ENCODE measurements at places on chromosomes 12 and 14.

DNA sequence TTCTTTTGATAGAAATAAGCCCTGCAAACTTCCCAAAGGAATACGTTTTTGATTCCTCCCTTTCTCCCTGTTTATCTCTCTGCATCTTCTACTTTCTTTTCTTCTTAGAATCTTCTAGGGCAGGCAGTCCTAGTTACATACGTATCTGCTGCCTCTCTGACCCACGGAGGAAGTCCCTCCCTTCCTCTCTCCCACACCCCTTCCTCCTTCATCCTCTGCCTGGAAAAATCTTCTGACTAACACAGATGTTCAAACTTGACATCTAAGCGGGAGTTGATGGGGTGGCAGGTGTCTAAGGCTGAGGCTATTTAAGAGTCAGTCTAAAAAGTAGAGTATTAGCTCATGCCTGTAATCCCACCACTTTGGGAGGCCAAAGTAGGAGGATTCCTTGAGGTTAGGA is 88.6 kb downstream of the MAP1LC3B2 start:
- no peak for DNase-seq

DNA sequence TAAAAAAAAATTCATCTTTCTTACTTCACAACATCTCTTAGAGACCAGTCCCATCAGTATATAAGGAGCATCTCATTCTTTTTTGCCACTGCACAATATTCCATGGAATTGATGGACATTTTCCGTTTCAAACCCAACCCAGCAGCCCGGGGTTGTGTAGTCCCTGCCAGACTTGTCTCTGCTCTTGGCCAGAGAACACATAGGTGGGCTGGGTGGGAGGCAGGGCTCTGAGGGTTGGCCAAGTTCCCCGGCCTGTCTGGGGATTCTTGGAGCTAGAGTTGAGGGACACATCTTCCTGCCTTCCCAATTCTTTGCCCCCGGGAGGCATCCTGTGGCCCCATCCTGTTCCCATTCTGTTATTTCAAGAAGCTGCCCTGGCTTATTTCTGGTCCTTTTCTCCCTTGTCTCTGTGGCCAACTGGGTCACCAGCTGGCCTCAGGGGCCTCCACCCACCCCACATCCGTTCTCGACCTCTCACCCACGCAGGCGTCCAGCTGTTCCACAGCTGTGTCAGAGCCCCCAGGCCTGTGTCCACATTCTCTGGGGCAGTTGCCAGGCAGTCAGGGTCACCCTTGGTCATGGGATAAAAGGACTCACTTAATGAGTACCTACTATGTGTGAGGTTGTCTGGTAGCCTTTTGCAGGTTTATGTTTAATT is 52.0 kb upstream of the CCDC63 start:
- no peak for DNase-seq

- DNase-seq: peak; percentile 71
Measured at GRCh38 chr12:45726603-45727300, 2.8 kb upstream of the ARID2 start.

DNA sequence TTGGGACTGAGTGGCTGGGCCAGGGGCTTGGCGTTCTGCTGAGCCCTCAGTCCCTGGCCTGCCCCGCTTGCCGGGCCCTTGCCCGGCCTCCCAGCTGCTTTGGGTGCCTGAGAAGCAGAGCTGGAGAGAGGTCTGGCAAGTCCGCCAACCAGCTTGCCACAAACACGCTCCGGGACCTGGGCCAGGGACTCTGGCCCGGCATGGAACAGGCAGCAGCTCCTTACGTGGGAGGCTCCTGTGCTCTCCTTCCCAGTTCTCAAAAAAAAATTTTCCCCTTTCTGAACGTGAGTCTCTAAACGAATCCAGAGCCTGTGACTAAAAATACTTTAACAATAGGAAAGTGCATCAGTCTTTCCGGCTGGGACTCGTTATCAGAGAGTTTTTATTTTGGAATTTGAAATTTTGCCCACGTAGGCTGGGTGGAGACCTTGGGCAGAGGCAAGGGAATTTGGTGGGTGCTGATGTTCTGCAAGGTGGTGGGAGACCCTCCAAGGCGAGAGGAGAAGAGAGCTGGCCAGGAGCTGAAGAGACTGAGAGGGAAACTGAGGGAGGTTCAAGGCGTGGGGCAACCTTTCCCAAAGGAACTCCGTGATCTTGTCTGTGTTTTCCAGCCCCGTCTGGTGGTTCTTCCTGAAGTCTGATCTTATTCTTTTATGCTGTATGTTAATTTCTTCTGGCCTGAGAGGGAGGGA is 6.8 kb upstream of the NR4A1 start:
- no peak for DNase-seq

GRCh38 chr12:118299791-118300460 is 72.8 kb downstream of the TAOK3 start:
- DNase-seq: no peak

DNA sequence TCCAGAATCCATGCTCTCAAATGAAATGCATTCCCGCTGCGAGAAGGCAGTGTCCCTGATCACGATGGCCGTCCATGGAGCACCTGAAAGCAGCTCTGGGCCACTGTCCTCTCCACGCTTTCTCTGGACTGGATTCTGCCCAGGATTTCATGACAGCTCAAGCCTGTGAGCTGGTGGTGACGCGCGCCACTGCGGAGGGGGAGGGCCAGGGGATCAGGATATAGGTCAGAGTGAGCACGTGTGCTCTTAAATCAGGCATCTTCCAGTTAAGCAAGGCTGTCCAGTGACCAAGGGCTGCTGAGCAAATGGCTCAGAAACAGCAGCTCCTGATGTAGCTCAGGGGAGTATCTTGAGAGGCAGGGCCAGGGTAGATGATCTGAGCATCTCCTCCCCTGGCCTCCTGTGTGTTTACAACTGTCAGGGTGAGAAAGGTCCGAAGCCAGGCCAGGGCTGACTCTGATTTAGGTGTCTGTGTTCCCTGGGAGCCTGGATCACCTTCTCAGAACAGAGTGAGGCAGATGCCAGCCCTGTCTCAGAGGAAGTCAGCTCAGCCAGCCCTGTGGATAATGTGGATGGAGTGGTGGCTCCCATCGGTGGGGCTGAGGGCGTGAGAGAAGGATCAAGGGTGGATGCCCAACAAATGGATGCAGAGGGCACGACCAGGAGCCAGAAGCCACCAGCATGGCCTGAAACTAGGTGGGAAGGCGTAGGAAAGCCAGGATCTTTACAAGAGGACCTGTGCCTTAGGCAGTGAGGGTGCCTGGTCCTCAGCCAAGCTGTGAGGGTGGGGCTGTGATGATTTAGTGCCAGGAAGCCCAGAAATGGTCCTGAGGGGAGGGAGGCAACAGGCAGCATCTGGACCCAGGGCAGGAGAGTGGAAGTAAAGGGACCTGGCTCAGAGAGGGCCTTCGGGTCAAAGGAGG is 55.3 kb downstream of the ELK3 start:
- DNase-seq: no peak

DNA sequence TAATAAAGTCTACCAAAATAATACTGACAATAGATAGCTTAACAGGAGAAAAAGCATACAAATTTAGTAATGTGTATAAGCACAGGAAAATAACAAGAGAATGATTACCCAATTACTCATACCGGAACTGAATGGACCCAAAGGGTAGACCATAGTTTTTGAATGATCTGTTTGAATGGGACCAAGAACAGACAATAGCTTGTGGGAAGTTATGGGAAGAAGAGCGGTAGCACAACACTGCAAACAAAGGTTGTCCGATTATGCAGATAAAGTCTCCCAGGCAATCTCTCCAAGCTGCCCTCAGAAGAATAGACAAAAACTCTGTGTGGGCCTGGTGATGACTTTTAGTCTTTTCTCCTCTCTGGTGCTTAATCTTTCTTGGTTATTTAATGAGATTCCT is 96.6 kb upstream of the NEDD1 start:
- DNase-seq: no peak

DNA sequence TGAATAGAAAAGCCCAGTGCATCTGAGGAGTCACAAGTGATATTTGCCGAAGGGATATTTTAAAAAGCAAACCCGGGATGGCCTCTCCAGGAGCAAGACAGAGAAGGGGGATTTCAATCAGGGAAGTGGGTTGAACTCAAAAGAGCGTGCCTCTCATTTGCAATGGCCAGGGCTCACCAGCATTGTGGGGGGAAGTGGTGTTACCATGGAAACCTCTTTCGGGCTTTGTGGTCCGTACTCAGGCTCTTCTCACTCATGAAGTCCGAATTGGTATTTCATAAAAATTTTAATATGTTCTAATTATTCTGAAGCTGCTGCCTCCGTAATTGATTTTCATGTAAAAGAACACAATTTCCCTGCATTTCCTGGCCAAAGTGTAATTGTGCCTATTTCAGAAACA is 79.8 kb downstream of the SLC15A4 start:
- no peak for DNase-seq

GRCh38 chr12:72540811-72541210 is 268.6 kb downstream of the TRHDE start:
- no peak for DNase-seq

- no peak for DNase-seq
Measured at GRCh38 chr12:33926095-33926494, 96.2 kb upstream of the ALG10 start.

DNA sequence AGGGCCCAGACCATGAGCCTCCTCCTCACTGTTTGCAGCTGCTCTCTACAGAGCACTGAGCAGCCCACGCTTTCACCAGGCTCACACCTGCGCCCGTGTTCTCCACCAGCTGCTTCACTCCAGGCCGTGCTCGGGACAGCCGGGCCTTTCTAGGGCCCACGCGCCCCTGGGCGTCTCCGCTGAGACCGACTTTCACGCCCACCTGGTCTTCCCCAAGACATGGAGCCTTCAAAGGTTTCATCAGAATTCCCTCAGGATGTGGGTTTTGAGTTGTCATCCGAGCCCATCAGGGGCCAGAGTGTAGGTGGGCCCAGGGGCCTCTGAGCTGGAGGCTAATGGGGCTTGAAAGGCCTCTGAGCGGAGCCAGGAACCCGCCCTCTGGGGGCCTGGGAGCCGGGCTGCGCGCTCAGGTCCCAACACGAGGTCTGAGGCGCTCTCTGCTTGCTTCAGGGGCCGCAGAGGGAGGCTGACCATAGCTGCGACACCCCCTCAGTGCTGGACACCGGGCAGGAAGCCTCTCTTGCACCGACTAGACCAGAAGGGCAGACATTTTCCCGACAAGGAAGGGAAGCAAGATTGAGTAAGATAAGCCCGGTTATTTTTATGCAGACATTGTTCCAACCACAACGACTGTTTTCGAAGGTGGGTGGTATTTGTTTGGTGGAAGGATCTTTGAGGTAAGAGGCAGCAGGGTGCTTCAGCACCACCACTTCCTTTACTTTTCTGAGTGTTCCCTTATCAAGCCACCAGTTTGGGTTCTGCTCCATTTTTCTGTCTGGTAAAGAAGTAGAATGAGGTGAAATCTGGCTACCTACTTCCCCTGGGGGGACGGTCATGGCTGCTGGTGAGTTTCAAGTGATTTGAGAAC is 125.0 kb upstream of the FUT8 start:
- DNase-seq: no peak

DNA sequence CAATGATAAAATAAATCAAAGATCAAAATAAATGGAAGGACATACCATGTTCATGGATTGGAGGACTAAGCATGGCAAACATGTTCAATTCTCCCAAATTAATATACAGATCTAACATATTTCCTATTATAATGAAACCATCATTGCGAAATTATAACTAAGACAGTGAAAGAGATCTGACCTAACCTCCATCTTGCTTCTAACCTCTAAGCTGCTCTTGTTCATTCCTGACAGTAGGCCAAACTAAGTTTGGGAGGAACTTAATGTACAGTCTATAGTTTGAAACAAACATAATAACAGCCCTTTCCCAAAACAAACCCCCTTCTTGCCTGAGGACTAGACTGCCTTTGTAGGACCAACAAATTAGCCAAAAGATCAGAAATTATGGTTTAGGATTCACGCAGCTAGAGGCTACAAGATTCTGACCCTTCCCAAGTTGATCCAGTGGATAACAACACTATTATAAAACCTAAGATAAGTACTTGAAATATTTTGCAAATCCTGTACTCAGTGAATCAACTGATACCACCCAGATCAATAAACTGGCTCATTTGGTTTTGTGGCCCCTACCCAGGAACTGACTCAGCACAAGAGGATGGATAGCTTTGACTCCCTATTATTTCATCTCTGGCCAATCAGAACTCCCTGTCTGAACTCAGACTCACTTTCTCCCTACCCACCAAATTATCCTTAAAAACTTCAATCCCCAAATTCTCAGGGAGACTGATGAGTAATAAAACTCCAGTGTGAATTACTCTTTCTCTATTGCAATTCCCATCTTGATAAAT is 41.7 kb upstream of the OR5AU1 start:
- no peak for DNase-seq

GRCh38 chr12:14260011-14260993 is 105.2 kb upstream of the ATF7IP start:
- no peak for DNase-seq

- no peak for DNase-seq
Measured at GRCh38 chr14:83416476-83416875, 1882.8 kb upstream of the SEL1L start.

GRCh38 chr14:22427771-22428231 is 161.2 kb downstream of the DAD1 start:
- DNase-seq: no peak

DNA sequence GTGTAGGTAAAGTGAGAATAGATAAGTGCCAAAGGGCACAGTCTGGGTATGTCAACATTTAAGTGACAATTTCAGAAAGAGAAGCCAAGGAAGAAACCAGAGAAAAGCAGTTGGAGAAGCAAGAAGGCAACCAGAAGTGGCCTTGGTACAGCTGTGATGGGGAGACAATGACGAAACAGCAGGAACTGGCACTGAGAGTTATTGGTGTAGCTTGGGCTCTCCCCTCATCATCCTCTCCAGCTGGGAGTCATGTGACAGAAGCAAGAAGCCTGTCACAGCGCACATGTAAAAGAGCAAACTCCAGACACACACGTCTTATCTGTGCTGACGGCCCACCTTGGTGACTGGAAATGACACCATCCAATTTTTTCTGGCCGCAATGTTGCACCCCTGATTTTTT is 203.3 kb upstream of the NUDT4 start:
- no peak for DNase-seq

GRCh38 chr14:25750436-25750835 is 700.5 kb upstream of the STXBP6 start:
- DNase-seq: no peak

GRCh38 chr14:77037215-77037937 is 8.9 kb upstream of the IRF2BPL start:
- DNase-seq: peak; percentile 89

DNA sequence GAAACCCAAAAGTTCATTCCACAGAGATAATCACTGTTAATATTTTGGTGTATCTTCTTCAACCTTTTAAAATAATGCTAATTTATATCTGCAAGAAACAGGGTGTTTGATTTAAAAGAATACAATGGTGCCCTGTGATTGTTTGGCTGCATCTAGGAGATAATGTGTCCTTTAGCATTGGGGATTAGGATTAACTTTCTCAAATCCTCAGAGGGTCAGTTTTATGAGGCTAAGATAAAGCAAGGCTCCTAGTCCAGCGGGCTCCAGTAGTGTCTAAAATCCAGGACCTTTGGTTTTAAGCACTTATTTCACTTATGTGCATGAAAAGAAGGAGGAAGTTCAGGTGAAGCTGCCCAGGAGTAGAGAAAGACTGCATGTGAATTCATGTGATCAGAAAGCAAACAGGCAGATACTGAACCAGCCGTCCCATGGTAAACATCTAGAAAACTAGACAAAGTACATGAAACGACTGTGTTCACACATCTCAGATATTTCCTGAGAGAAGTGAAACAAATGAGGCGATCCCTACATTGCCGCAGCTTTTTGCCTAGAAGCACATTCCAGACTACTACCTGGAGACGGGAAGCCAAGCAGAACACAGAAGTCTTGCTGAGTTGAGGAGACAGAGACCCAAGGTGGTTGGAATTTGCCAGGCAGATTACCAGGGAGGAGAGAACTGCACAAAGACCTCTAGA is 129.1 kb upstream of the MAX start:
- peak; percentile 55 for DNase-seq

- no peak for DNase-seq
Measured at GRCh38 chr12:66756631-66757030, 77.8 kb upstream of the GRIP1 start.
